H7 (cell line): ENCODE measurements at places on chromosomes 4 and X. TPM values are rescaled to one million over a fixed set of nuclear protein-coding genes. Genes with fewer than 3 reads are reported as not detected.

- no peak for DNase-seq
These were observed 218.5 kb downstream of the COL25A1 start for GRCh38 chr4:109083911-109084310.

GRCh38 chr4:13201241-13201640 lies 282.9 kb downstream of the RAB28 start:
- no peak for DNase-seq

Gene TIGD2
- 6.4 and 7.3 TPM in 2 replicates for total RNA-seq

DNA sequence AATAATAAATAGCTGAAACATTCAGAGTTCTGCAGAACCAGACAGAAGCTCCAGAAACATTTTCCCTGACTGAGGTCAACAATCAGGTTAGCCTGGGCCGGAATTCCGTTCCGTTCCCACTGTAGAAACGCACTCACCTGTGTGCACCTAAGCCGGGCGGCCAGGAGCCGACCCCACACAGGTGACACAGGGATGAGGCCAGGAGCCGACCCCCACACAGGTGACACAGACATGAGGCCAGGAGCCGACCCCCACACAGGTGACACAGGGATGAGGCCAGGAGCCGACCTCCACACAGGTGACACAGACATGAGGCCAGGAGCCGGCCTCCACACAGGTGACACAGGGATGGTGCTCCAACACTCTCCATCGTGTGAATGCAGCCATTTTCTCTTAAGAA lies 21.9 kb downstream of the FAT1 start:
- no peak for DNase-seq

- DNase-seq = no peak
These were observed 203.4 kb downstream of the CCNG2 start for GRCh38 chr4:77360451-77360850.

Gene CCNB3
- 0.10 and 1.00 TPM in 2 replicates for total RNA-seq

Gene ATP1B4
- total RNA-seq = not detected in 2 replicates

- DNase-seq = no peak
These were observed 496.3 kb downstream of the PDGFC start for GRCh38 chr4:156475322-156475721.

GRCh38 chrX:96389281-96390047 lies 295.2 kb upstream of the DIAPH2 start:
- DNase-seq = no peak

DNA sequence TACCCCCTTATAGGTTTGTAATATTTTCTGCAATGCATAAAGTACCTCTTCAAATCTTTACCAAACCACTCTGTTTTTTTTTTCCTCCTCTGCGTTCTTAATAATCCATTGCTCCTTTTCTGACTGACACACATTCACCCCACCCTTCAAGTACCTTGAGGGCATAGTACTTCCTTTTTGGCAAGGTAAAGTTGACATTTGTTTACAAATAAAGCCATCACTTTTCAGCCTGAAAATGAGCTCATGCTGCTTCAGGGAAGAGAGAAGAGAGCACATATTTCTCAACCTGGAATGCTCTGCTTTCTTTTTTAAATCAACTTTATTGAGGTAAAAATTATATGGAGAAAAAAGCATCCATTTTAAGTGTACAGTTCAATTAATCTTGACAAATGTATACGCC lies 113.9 kb downstream of the AGTR2 start:
- DNase-seq = no peak

DNA sequence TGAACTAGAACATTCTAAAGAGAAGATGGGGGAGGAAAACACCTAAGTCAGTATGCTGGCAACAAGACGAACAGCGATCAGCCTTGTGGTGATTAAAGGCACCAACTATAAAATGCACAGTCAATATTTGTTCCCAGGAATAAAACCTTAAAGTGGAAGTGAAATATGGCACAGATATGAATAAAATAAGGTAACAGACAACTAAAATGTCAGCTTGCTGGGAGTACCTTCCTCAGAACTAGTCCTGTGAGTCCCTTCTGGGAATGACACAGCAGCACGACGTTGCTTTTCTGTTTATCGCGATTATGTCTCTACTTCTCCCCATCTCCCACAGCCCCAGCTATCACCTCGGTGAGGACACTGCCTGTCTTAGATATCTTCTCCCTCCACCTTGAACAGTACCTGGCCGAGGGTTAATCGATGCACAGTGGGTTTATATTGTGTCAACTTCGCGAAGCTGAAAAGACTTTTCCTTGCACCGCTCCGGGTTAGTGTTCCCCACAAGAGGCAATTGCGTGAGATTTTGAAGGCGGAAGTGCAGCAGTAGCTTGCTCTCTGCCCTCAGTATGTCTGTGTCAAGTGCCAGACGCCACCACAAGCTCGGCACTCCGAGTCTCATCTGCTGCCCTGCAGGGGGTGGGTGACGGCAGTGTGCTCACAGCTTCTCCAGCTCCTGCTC lies 17.4 kb downstream of the MTNR1A start:
- DNase-seq = no peak

DNA sequence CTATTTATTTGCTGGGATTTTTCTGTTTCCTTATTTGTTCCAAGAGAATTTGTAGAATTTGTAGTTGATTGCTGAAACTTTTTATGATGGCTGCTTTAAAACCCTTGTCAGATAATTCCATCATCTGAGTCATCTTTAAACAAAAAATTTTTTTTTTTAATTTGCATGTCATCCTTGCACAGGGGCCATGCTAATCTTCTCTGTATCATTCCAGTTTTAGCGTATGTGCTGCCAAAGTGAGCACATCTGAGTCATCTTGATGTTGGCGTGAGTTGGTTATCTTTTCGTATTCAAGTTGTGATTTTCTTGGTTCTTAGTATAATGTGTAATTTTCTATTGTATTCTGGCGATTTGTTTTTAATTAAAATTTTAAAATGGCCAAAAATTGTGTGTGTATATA lies 18.7 kb upstream of the ZNF157 start:
- no peak for DNase-seq

DNA sequence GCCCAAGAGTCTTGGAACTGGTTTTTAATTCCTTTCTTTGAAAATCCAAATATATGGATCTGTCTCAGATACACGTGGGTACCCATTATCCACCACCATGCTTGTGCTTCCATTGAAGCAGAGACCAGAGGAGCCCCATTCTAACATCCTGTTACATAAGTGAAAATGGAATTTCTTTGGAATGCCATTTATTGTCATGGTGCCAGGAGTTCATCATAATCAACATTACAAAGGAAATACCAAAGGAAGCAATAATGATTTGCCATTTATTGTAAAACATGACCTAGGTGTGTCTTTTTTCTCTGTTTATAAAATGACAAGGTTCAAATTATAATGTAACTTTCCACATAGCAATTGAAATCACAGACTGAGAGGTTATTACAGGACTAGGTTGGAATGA lies 61.7 kb downstream of the PALLD start:
- no peak for DNase-seq

- no peak for DNase-seq
These were observed 56.0 kb downstream of the SAT1 start for GRCh38 chrX:23838953-23839352.

- DNase-seq = no peak
These were observed 14.2 kb downstream of the GRPR start for GRCh38 chrX:16137416-16138107.

DNA sequence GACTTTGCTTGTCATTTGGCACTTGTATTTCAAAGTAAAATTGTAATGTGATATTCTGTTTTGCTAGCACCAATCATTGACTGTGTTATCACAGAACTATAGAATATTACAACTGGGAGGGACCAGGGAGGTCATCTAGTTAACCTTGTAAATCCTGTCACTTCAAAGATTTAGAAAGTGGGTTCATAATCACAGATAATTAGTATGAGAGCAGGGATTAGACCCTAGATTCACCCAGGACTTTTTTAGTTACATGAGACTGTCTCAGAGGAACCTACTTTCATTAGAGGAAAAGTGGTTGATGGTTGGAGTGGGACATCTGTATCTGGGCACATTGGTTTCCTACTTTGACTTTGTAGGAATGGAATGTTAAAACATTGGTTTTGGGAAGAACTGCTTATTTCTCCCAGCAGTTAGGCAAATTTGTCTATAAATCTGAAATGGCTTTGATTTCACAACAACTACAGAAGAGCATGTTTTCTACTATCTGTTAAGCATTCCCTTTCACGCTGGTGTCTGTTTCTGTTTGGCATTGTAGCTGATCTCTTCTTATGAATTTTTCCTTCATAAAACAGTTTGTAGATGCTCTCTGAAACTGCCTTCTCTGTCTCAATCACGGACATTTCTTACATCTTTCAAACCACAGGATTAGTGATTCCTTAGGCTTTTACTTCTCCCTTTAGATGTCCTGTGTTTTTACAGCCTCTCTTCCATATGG lies 144.1 kb downstream of the DIPK2B start:
- no peak for DNase-seq

Gene GATA1
- total RNA-seq = not detected in 2 replicates

GRCh38 chr4:186240848-186241491 lies 13.7 kb downstream of the KLKB1 start:
- no peak for DNase-seq

DNA sequence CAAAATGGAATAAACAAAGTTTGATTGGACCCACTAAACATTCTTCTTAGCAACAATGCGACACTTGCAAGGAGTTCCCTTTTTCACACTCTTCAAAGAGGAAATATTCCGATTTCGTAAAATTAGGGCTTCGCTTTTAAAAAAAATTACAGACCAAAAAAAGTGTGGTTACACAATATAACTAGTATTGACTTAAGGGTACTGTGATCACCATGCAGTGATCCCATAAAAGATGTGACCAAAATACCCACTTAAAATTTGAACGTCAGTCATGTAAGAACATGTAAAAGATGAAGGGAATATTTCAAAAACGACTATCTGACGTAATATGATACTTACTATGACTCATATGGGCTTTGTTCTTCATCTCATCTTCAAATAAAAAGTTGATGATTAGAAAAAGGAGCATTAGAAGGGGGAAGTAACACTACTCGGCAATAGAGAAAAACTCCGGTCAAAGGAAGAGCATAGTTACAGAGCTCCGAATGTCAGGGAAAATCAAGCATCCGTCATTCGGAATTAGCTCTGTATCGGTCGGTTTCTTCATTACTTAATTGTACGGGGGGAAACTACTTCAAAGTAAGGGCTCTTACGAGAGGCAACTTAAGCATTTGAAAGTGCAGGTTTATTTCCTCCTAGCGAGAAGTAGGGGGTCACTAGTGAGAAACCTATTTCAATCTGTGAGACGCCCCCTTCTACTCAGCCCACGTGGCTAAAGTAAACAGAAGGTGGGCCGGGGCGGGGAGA lies 1.3 kb upstream of the TET2 start:
- no peak for DNase-seq

- DNase-seq = no peak
These were observed 29.9 kb downstream of the VEGFC start for GRCh38 chr4:176762661-176763308.

- DNase-seq = peak; percentile 77
These were observed at the start of gene PAK3 for GRCh38 chrX:111095974-111096895. Gene PAK3 (plus strand): TSS chrX:111096191. CDS start chrX:111123104, 26,913 bp downstream.

- no peak for DNase-seq
These were observed 119.8 kb upstream of the TEX13D start for GRCh38 chrX:124212622-124213021.

DNA sequence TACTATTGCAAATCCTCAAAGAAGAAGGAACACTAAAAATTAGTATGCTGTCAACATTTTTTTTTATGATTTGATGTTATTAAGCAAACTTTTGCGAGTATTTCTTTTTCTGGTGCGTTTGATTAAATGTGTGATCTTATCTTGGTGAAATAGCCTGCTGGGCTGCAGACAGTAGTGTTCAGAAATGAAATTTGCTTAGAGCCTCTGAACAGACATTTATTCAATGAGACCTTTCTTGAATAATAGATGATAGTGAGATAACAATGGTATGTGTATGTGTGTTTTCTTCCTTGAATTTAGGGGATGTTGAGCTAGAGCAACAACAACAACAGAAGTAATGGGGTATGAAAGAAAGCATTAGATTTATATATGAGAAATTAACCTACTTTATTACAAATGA lies 12.7 kb downstream of the ADGRL3 start:
- DNase-seq = no peak

- DNase-seq = no peak
These were observed 126.5 kb downstream of the QDPR start for GRCh38 chr4:17385403-17385802.

DNA sequence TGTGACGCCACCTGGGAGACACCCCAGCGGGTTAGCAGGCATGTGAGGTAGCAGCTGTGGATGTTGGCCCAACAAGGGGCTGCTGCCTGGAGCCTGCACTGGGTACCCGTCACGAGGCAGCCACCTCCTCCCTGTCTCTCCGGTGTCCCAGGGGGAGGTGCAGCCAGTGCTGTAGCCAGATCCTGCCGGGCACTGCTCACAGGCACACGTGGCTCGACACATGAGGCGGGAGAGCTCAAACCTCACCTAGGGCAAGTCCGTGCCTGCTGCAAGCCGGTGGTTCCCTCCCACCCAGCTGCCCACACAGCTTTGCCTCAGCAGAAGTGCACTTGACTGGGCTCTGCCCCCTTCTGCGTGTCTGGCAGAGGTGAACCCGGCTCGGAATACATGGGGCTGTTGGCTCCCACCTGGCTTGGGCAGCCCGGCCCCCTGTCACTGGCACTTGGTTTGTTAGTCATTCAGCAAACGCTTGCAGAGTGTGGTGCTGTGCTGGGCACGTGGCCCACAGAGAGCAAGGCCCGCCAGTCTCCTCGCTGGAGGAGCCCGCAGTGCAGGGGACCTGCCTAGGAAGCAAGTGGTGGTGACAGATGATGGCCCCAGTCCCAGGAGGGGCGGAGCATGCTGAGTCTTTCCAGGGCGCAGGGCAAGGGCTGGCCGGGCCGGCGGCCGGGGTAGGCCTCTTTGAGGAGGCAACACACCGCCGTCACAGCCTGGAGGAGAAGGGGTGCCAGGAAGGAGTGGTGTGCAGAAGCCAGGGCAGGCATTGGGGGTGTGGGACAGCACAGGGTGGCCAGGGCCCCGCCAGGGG lies 10.1 kb upstream of the SH3TC1 start:
- peak; percentile 58 for DNase-seq

DNA sequence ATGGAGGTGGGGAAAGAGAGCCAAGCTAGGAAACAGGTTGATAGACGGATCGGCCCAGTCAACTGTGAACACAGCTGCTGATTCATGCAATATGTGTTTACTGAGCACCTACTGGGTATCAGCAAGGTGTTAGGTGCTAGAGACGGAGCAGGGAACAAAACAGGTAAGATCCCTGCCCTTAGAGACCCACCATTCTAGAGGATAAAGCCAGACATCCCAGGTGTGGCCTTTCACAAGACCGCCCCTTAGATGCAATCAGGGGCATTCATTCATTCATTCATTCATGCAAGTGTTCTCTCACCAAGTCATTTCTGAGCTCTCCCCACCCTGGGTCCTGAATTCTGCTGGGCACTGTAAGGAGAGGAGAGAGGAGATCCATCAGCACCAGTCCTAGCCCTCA lies 20.2 kb upstream of the MTM1 start:
- DNase-seq = no peak

- no peak for DNase-seq
These were observed 651.4 kb downstream of the GABRG1 start for GRCh38 chr4:45472490-45472889.

Gene MOSPD2
- total RNA-seq = 16.2 and 23.0 TPM in 2 replicates

Gene SSX1
- 0.14 and 0.18 TPM in 2 replicates for total RNA-seq

- no peak for DNase-seq
These were observed 248.0 kb upstream of the KCNIP4 start for GRCh38 chr4:22196551-22196950.

Gene CSAG1
- total RNA-seq = not detected in 2 replicates

Gene SLC34A2
- total RNA-seq = 0.07 and 0.28 TPM in 2 replicates
